ENCODE measurements at places on chromosomes 7 and 10.

GRCh38 chr7:35037211-35037525, at the start of gene DPY19L1:
Gene DPY19L1 (minus strand): TSS chr7:35037485. CDS start chr7:35037394, 91 bp downstream.
- DNase-seq, result no peak

GRCh38 chr10:10418387-10418786, 599.3 kb upstream of the CELF2 start:
- no peak for DNase-seq

DNA sequence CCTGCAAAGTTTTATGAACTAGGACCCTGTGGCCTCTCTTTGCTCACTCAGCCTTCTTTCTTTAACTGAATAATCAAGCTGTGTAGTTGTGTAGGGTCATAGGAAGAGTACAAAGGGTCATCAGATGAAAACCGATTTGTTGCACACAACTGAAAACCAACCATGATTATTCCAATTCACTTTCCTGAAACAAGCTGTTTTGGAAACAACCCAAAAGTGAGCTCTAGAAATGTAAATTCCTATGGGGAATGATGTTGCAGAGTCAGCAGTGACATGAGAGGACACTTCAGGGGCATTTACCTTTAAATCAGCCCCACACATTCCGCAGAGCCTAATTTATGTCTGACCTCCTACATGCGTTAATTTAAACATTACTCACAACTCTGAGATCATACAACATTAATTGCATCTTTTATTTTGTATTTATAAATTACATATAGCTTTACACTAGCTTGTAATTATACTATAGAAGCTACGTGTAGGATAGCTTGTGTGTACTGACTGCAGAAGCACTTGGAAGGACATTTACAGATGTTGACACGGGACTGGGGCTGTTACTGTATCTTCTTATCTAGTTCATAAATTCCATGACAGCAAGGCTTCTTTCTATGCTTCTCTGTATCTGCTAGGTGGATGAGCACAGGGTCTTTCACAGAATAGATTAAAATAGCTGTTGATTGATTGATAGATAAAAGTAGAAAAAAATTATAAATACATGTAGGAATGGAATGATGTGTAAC, 139.9 kb upstream of the AKR1E2 start:
- DNase-seq, result no peak

GRCh38 chr7:116810267-116811116, 51.9 kb upstream of the CAPZA2 start:
- no peak for DNase-seq

DNA sequence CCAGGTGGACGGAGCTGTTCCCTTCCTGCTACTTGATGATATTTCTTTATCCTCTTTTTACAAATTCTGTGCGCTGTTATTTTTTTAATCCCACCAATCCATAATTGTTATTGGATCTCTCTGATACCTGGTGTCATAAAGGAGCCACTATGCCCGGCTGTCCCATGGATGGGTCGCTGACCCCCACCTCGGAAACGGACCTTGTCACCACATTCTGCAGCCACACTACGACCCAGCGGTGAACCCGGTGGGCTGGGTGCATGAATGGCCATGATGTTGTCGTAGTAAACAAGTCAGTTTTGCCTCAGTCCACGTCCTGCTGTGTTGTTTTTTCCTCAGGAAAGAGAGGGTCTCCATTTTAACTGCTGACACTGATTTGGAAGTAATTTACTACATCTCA, 112.2 kb downstream of the PKD1L1 start:
- DNase-seq, result no peak

- no peak for DNase-seq
Measured at GRCh38 chr10:3072641-3073360, 5.5 kb downstream of the PFKP start.

GRCh38 chr7:112421666-112422486, 28.4 kb upstream of the IFRD1 start:
- no peak for DNase-seq

- no peak for DNase-seq
Measured at GRCh38 chr10:95275726-95276366, 15.0 kb downstream of the PDLIM1 start.

GRCh38 chr10:71811351-71811750, 38.0 kb upstream of the VSIR start:
- no peak for DNase-seq

- no peak for DNase-seq
Measured at GRCh38 chr10:46002916-46003693, 27.3 kb downstream of the NCOA4 start.

DNA sequence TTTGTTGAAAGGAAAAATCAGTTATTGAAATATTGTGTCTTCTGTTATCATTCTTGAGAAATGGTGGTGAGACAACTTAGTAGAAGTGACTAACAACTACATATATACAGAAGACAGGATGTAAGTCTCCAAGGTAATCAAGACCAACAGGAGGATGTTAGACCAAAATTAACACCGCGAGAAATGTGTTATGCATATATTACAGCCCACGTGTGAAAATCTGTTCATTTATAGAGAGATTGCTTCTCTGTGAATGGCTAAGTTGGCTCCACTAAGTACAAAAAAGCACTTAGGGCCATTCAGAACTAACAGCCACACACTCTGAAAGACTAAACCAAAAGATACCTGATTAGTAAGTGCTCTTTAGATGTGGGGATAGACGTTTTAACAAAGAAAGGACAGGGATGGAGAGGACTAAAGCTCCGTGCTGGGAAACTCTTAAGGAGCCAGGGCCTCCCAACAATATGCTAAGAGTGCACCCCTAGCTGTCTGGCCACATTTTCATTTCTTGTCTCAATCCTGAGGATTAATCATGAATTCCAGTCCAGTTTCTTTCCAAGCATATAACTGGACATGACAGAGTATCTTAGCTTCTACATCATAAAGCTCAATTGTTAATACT, 26.5 kb downstream of the HDAC9 start:
- no peak for DNase-seq

- no peak for DNase-seq
Measured at GRCh38 chr10:3666525-3667302, 118.3 kb downstream of the KLF6 start.

DNA sequence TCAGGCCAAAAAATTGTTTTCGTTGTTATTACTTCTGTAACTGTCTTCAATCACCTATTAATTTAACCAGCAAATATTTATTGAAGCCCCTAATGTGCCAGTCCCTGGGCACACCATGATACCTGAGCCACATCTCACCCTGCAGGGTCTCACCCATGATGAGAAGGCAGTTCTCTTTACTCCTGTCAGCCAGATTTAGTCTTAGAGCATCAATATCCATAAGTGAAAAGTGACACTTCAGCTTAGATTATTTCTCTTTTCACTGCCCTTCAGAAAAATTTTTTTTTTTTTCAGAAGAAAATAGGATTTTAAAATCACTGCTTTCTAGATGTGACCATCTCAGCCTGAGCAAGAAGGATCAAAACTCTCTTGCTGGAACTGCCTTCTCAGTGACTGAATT, 258.6 kb upstream of the NFE2L3 start:
- peak; percentile 42 for DNase-seq

GRCh38 chr10:100620087-100620835, 84.5 kb downstream of the HIF1AN start:
- no peak for DNase-seq

- no peak for DNase-seq
Measured at GRCh38 chr10:30917789-30918188, 113.9 kb downstream of the ZNF438 start.

GRCh38 chr10:129498680-129499079, 31.6 kb downstream of the MGMT start:
- DNase-seq, result no peak

- DNase-seq, result no peak
Measured at GRCh38 chr7:94687810-94688209, 31.9 kb upstream of the SGCE start.

DNA sequence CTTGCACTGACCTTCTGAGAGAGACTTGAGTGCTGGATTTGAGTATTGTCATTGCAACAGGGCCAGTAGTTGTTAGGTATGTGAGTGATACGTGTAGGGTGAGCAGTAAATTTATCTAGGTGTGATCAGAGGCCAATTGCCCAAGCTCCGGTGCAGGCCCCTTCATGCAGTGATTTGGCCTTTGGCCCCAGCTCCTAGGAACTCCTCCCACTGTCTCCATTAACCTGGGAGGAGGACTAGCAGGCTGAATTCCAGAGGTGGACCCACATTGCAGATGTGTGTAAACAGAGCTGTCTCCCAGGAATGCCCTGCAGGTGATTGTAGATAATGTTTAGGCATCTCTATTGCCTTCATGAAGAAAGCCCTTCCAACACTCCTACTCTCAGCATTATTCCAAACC, 19.5 kb downstream of the TCF7L2 start:
- DNase-seq, result no peak

- DNase-seq, result no peak
Measured at GRCh38 chr7:73895626-73896025, 34.7 kb downstream of the TMEM270 start.

- peak; percentile 19 for DNase-seq
Measured at GRCh38 chr7:94656658-94656924, 658 bp upstream of the SGCE start.

- DNase-seq, result no peak
Measured at GRCh38 chr7:126450269-126450671, 802.5 kb downstream of the GRM8 start.

- DNase-seq, result no peak
Measured at GRCh38 chr7:19964246-19964645, 190.8 kb upstream of the TMEM196 start.

DNA sequence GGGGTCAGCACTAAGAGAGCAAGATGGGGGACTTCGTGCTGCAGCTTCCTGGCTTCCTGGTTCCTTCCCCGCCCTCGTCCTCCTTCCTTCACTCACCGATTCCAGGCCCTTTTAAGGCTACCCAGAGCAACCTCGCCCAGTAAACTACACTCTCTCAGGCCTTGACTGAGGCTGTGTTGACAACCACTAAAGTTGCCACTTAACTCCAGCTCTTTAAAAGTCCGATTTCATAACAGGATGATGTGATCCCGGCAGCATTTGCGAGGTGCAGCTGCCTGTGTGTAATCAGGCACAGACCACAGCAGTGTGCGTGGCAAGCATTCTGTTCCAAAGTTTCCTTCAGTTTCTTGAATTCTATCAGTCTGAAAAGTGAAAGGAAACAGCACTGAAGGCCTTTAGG, 110.6 kb downstream of the RAB11FIP2 start:
- no peak for DNase-seq

DNA sequence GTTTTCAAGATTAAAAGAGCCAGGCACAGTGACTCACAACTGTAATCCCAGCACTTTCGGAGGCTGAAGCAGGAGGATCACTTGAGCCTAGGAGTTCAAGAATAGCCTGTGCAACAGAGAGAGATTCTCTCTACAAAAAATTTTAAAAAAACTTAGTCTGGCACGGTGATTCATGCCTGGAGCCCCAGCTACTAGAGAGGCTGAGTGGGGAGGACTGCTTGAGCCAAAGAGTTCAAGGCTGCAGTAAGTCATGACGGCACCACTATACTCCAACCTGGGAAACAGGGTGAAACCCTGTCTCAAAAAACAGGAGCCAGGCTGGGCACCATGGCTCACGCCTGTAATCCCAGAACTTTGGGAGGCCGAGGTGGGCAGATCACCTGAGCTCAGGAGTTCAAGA, 86.6 kb upstream of the KCTD7 start:
- no peak for DNase-seq

GRCh38 chr7:45149606-45150005, 8.0 kb upstream of the RAMP3 start:
- DNase-seq, result no peak

DNA sequence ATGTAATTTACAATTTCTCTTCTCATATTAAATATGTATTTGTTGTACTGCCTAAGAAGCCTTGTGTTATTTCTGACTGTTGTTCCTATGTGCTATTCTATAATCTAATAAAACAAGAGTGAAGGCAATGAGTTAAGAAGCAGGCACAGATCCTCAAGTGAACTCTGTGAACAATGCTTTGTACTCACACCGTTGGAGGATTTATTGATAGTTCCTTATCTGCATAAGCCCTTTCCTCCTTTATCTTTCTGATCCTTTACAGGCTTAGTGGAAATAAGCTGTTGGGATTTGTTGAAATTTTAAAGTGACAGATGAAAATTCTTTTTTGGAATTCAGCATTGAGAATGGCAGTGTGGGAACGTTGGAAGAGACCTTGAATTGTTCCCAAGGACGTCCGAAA, 329.6 kb upstream of the NPVF start:
- DNase-seq, result no peak

GRCh38 chr10:102665904-102666509, 21.7 kb downstream of the TRIM8 start:
- DNase-seq, result no peak

DNA sequence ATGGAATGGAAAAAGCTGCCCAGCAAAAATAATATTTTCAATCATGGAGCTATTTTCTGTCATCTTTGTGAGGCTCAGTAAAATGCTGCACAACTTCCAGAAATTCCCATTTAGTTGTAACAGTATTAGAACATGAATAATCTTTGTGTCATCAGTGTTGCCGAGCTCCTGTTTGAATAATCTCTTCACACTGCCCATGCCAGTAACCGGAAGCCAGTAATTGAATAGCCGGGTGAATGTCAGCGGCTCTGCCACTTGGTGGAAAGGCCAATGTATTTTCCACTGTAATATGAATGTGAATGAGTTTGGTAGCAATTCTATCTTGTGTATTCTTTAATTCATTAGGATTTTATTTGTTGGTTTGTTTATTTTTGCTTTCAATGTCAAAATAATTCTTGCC, 172.5 kb upstream of the INSYN2A start:
- DNase-seq, result no peak

GRCh38 chr7:101363734-101364374, 1.2 kb downstream of the COL26A1 start:
- no peak for DNase-seq

DNA sequence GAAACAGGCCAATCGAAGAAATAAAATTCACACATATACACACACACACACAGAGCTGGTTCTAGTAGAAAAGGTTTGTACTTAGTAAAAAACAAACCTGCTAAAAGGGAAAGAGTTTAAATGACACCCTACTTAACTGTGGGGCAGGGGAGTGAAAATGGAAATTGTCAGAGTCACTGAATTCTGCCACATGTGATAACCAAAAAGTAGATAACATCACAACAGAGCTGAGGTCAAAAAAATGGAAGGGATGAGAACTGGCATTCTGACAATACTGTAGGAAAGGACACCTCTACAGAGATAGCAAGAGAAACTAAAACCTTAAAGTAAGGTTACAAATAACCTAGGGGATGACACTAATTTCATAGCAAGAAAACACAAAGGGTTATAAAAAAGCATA, 74.6 kb downstream of the CACUL1 start:
- DNase-seq, result no peak

- no peak for DNase-seq
Measured at GRCh38 chr7:50703654-50704053, 79.0 kb downstream of the GRB10 start.

DNA sequence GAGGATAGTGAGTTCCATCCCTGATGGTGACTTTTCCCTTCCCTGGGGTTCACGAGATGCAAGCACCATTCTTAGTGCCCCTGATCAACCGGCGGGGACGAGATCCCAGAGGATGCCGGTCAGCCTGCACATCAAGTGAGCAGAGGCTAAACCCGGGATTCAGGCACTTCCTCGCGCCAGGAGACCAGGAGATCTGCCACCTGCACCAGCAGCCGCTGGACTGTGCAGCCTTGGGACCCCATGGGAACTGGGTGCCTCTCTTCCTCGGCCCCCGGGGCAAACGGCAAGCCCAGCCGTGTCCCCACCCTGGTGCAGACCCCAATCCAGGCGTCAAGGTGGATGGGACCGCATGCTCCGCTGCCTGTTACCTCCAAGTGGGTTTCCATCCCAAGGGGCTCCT, 88.5 kb downstream of the TCERG1L start:
- DNase-seq, result no peak

All from NCI-H748 treated with DMSO at 0.1 percent for 48 hours (cell line).